Hematopoietic multipotent progenitor cell (in vitro differentiated cells): ENCODE measurements at places on chromosomes 2 and 18.

GRCh38 chr18:33135951-33136660 is 304.4 kb downstream of the CCDC178 start:
- no peak for DNase-seq

GRCh38 chr2:62939735-62940491 is 110.7 kb upstream of the OTX1 start:
- no peak for DNase-seq

GRCh38 chr2:239544143-239544917 is 143.5 kb upstream of the HDAC4 start:
- no peak for DNase-seq

- DNase-seq: no peak
Observed at GRCh38 chr2:96521219-96521618, 15.3 kb upstream of the ARID5A start.

DNA sequence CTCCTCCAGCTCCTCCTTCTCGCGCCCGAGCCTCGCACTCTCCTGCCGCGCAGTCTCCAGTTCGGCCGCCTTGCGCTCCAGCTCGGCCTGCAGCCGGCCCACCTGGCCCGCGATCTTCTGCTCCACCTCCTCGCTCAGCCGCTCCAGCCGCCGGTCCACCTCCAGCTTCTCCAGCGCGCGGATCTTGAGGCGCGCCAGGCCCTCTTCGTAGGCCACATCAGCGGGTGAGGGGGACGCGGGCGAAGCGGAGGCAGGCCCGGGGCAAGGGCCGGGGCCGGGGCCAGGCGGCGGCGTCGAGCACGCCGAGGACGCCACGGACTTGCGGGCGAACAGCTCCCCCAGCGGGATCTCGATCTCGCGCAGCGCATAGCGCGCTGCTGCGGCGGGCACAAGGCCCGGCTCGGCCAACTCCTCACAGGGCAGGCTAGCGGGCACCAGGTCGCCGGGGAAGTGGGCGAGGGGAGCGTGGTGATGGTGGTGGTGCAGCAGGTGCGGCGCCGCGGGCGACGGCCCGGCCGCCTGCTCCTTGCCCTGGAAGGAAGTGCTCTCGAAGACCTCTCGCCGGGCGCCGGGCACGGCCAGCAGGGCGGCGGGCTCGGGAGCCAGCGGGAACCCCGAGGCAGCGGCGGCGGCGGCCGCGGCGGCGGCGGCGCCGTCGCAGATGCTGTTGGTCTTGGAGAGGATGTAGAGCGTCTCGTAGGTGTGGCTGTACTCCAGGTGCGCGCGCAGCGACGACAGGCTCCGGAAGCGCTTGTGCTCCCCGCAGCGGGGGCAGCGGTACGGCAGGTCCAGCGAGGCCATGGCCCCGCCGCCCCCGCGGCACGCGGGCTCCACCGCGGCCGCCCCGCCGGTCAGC is 15.2 kb downstream of the FBXO41 start:
- peak; percentile 55 for DNase-seq

DNA sequence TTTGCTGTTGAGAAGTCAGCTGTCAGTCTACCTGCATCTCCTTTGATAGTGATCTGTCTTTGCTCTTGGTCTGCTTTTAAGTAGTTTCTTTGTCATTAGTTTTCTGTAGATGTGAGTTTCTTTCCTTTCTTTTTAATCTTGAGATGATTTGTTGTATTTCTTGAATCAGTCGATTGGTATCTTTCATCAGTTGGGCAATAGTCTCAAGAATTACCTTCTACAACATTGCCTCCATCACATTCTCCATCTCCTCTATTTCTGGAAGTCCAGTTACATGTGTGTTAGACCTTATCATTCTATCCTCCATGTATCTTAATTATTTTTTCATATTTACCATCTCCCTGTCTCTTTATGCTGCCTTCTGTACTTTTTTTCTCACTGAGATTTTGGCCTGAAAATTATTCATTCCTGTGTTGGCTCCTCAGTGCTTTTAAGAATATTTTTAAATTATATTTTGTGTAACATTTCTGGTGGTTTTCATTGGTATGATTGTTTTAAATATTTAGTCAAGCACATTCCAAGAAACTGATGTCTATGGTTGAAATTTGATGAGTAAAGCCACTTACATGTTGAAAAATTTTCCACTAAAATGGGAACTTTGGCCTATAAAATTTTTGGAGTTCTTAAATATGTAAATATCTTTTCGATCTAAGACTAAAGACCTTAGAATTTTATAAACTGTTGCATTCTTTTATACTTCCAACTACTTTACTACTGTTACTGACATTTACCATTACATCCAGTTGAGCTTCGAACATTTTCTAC is 239.5 kb upstream of the MGAT5 start:
- no peak for DNase-seq

DNA sequence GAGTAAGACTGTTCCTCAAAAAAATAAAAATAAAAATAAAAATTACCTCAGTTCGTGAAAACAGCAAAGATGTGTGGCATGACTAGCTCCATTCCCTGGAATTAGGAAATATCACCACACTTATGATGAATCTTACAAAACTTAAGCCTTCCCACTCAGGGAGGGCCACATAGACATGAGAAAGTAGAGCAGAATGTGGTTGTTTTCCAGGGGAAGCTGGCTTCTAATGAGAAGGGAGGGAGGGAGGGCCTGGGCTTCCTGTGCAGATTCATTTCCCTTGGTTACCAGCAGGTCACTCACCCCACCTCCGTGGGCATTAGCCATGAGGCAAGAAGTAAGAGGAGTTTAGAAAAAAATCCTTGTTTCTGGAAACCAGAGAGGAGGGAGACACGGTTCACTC is 95.9 kb upstream of the RMDN2 start:
- DNase-seq: peak; percentile 68

- no peak for DNase-seq
Observed at GRCh38 chr2:189658306-189659212, 2.7 kb upstream of the ASNSD1 start.

DNA sequence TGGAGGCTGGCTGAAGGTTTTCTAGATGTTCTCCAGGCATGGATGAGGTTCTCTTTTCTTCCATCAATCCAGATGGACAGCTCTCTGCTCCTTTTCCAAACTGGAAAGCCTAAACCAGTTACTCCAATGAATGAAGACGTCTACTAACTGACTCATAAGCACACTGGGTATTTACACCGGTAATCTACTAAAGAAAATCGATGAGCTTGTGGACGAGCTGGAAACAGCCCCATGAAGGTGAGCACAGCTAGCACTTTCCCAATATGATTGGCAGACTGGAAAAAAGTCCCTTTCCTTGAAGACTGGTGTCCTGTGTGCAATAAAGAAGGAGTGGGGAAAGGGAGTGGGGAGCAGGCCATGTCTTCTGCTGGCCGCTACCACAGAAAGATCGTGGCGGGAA is 84.0 kb downstream of the ACTR2 start:
- DNase-seq: no peak

DNA sequence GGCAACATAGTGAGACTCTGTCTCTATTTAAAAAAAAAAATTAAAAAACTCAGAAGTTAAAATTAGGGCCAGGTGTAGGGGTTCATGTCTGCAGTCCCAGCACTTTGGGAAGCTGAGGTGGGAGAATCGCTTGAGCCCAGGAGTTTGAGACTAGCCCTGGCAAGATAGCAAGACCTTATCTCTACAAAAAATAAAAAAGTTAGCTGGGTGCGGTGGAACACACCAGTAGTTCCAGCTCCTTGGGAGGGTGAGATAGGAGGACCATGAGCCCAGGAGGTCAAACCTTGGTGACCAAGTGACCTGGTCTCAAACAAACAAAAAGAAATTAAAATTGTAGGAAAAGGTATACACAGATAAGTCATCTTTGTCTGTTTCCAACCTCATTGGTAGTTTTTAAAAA is 11.3 kb downstream of the TTLL4 start:
- DNase-seq: no peak

DNA sequence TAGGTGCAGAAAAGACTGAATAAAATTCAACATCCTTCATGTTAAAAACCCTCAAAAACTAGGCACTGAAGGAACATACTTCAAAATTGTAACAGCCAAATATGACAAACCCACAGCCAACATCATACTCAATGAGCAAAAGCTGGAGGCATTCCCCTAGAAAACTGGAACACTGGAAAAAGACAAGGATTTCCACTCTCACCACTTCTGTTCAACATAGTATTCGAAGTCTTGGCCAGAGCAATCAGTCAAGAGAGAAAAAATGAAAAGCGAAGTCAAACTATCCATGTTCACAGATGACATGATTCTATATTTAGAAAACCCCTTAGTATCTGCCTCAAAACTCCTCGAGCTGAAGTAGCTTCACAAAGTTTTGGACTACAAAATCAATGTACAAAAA is 282.3 kb downstream of the PID1 start:
- DNase-seq: no peak

GRCh38 chr2:164568317-164568716 is 53.0 kb downstream of the GRB14 start:
- DNase-seq: no peak

GRCh38 chr2:136288249-136288648 is 170.3 kb upstream of the CXCR4 start:
- DNase-seq: no peak

DNA sequence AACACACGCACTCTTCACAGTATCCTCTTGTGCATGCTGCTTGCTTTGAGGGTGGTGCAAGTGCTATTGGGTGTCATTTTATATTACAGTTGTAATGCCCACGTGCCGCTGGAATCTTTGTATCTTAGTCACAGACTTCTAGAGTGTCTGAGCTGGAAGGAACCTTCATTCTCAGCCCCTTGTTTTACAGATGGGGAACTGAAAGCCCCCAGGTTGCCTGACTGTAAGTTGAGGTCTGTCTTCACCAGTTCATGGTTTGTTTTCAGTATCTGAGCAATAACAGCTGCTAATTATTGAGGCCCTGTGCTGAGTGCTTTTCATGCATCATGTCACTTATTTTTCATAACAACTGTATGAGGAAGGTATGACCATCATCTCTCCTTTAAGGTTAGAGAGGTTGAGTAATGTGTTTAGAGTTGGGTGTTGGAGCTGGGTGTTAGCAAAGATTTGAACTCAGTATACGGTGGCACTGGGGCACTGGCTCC is 77.0 kb downstream of the PRKCE start:
- DNase-seq: no peak

- no peak for DNase-seq
Observed at GRCh38 chr2:67522148-67522547, 125.0 kb downstream of the ETAA1 start.

GRCh38 chr2:188000189-188000588 is 291.5 kb upstream of the GULP1 start:
- DNase-seq: no peak
